ENCODE measurements at places on chromosomes 4 and X.

DNA sequence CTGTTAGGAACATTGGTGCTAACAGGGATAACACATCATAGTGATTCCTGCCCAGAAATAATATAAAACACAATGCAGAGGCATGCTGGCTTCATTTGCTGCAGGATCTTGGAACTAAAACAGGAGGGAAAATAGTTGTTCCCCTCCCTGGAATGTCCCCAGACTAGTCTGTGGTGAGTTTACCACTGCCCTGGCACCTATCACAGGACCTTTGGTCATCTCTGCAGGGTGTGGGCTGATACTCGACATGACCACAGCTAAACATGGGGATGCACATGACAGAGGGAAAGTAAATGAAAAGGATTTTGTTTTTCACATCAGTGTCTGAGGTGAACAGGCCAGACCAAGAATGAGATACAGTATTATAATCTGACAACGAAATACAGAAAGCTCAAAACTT is 160.2 kb upstream of the DKK2 start:
- DNase-seq, result no peak

- DNase-seq, result no peak
Measured at GRCh38 chrX:2710041-2710840, 19.1 kb downstream of the CD99 start.

- DNase-seq, result no peak
Measured at GRCh38 chr4:134906404-134907023, 704.9 kb upstream of the PABPC4L start.

- no peak for DNase-seq
Measured at GRCh38 chrX:17580539-17581152, 156.6 kb upstream of the SCML1 start.

- no peak for DNase-seq
Measured at GRCh38 chrX:85378461-85378860, 1.0 kb downstream of the POF1B start.

- DNase-seq, result no peak
Measured at GRCh38 chr4:102778720-102779119, 18.0 kb upstream of the MANBA start.

DNA sequence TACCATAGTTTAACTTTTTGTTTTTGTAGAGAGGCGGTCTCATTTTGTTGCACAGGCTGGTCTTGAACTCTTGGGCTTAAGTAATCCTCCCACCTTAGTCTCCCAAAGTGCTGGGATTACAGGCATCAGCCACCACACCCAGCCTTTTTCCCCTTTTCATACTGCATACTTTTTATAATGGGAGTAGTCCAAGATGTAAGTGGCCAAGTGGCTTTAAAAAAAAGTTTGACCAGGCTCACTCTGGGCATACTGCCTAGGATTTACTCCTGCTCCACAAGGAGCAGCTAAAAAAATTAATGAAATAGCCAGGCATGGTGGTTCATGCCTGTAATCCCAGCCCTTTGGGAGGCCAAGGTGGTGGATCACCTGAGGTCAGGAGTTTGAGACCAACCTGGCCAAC is 6.0 kb downstream of the GRSF1 start:
- no peak for DNase-seq

DNA sequence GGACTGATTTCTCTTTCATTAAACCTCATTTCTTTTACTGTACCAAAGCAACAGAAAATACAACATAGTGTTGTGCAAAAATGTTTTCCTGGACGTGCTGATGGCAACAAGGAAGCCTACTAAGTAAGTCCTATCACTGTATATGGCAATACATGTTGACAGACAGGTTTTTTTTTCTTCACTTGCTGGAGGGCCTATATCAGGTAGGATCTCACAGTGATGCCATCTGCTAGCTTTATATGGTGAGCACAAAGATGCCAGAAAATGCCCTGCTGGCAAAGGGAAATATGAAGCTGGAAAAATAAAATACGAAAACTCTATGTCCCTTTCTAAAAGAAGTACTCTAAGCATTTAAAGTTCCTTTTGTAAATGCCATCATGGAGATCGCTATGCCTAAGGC is 119.0 kb upstream of the PDLIM3 start:
- DNase-seq, result no peak

DNA sequence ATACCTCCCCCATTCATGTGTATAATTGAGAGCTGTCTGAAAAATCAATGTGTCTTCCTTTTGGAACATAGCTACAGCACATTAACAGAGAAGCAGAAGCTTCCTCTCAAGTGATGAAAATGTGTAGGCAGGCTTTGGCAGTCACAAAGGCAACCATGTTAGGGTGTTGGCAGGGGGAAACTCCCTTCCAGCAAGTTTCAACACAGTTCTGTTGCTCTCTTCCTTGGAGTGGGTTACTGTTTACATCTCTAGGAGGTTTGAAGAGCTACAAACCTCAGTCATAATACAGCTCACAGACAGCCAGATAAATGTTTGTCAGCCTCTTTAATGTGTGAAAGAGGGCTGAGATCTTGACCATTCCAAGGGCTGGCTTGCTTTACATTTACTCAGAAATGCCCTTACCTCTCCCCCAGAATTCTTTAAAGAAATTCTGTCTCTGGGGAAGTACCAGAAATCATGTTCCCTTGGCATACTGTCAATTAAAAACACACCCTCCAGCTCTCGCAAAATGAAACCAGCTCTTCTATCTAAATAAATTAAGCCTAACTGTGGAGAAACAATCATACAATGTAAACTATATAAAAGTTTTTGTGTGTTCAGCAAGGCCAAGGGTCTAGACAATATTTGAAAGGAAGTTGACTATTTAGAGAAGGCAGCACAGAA is 18.9 kb downstream of the ZBTB33 start:
- DNase-seq, result no peak

DNA sequence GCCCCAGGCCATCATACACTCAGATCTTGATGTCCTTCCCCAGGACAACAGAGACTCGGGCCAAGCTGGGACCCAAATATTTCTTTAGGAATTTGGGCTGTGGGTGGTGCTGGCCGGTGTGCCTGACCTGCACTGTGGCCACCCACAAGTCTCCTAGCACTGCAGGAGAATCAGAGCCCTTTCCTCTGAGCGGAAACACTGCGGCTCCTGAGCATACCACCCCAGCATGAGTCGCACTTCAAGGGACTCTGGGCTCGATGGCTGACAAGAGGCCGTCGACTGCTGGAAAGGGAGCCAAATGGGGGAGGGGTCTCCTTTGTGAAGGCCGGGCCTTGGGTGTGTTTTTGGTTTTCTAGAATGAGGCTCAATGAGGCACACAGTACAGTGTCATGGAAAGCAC is 13.0 kb upstream of the IRAK1 start:
- no peak for DNase-seq

GRCh38 chr4:8540991-8541390 is 39.2 kb upstream of the GPR78 start:
- DNase-seq, result no peak

- DNase-seq, result no peak
Measured at GRCh38 chrX:38929966-38930421, 128.7 kb downstream of the MID1IP1 start.

- DNase-seq, result no peak
Measured at GRCh38 chrX:34631479-34632220, 25.4 kb downstream of the TMEM47 start.

DNA sequence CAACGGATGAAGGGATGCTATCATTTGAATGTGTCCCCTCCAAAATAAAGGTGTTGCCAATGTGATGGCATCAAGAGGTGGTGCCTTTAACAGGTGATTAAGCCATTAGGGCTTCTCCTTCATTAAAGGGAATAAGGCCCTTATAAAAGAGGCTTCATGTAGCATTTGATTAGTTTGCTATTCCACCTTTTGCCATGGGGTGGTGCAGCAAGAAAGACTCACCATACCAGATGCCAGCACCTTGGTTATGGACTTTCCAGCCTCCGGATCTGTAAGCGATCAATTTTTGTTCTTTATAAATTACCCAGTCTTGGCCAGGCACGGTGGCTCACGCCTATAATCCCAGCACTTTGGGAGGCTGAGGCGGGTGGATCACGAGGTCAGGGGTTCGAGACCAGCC is 7.9 kb upstream of the SLC25A43 start:
- DNase-seq, result no peak

- no peak for DNase-seq
Measured at GRCh38 chrX:129840344-129840743, 3.3 kb downstream of the ZDHHC9 start.

DNA sequence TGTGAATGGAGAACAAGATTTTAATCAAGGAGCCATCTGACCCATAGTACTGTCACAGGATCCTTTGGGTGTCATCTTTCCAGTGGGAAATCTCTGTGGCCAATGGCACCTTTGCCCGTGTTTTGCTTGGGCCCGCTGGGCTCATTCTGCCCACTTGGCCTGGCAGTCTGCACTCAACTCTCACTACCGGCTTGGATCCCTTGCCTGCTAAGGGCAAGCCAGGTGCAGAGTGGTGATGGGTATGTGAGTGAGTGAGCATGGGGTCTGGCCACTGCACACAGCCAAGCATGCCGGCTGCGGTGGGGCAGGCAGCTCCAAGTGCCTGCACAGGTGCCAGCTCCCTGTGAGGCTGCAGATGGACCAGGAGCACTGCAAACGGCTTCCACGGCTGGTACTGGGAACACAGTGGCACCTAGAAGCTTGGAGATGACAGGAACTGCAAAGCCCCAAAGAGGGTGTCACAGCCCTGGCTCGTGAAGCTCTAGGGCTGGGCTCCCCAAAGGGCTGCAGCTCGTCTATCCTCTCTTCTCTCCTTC is 454.5 kb downstream of the TMA16 start:
- DNase-seq, result no peak

DNA sequence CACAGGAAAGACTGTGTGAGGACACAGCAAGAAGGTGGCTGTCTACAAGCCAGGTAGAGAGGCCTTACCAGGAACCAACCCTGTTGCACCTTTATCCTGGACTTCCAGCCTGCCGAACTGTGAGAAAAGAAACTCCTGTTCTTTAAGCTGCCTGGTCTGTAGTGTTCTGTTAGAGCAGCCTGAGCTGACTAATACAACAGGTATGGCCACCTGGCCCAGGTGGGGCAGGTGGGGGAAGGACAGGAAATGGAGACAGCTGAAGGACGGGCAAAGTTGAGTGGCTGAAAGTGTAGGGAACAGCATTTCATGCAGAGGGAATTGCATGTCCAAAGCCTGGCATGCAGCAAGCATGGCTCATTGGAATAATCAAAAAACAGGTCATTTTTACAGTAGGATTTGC is 35.1 kb downstream of the CYTL1 start:
- DNase-seq, result no peak

GRCh38 chr4:150308824-150309472 is 230.7 kb downstream of the DCLK2 start:
- no peak for DNase-seq

GRCh38 chr4:141814499-141814898 is 178.1 kb downstream of the IL15 start:
- DNase-seq, result no peak

- DNase-seq, result no peak
Measured at GRCh38 chr4:141328560-141329173, 108.0 kb downstream of the ZNF330 start.

GRCh38 chr4:65515646-65516045 is 154.6 kb downstream of the EPHA5 start:
- no peak for DNase-seq

DNA sequence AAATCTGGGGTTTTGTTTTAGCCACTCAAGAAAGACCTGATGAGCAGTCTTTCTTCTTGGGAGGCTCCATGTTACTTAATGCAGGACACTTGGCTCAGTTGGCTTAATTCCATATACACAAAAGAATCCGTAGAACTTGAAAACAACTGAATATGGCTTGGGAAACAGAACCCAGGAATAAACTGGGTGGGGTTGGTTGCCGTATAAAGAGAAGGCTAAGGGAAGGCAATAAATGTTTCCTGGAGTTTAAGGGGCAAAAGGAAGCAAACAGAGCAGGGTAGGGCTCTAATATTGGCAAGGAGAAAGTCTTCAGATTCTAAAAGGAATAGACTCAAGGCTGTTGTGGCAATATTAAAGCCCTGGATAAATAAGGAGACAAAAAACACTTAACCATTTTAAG is 8.4 kb downstream of the TNMD start:
- DNase-seq, result no peak

- DNase-seq, result no peak
Measured at GRCh38 chr4:185936650-185937376, 124.8 kb upstream of the SORBS2 start.

GRCh38 chr4:105022811-105023667 is 123.6 kb upstream of the TET2 start:
- no peak for DNase-seq

- no peak for DNase-seq
Measured at GRCh38 chr4:87521757-87522374, 7.3 kb downstream of the SPARCL1 start.

GRCh38 chr4:77922158-77923094 is 59.8 kb downstream of the MRPL1 start:
- no peak for DNase-seq

- DNase-seq, result no peak
Measured at GRCh38 chr4:68148800-68149685, 19.4 kb upstream of the TMPRSS11F start.

GRCh38 chr4:174697202-174697601 is 131.8 kb downstream of the GLRA3 start:
- no peak for DNase-seq

DNA sequence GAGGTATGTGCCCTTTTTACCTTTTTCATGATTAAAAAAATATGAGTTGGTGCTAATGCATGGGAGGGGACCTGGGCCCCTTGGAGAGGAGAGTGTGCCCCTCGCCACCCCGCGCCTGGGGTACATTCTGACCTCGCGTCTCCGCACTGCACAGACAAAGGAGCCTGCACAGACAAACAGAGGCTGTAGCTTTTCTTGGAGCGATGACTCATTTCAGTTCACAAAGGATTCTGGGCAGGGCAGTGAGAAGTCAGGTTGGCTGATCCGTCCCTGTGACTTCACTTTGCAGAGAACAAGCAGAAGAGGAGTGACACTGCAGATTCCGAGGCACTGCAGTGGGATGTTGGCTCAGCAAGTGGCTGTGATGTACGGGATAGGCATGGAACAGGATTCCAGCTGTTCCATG is 82.9 kb downstream of the STOX2 start:
- DNase-seq, result no peak

DNA sequence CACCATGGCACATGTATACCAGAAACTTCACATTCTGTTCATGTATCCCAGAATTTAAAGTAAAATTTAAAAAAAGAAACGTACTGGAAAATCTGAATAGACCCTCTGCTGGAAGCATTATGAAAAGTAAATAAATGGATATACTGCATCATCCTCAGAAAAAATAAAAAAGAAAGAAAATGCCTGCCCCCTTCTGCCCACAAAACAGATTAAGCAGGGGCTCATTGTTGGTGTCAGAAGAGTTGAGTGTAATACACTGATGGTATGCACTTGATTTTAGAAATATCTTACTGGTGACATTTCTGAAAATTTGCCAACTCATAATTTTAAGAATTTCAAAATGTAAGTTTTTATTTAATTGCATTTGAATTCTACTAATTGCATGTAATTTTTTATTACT is 77.8 kb downstream of the LRP2BP start:
- no peak for DNase-seq

- DNase-seq, result no peak
Measured at GRCh38 chr4:80927420-80927819, 103.1 kb upstream of the BMP3 start.
